ENCODE measurements at places on chromosomes 3 and 15.

GRCh38 chr3:87311309-87311708 is 34.9 kb upstream of the POU1F1 start:
- no peaks in the 10 kb centered on the region for H3K36me3 ChIP-seq
- no peaks in the 10 kb centered on the region for H3K4me1 ChIP-seq
- no peaks in the 10 kb centered on the region for H3K27me3 ChIP-seq
- no peak overlapping the region for H3K4me3 ChIP-seq
- H3K27ac ChIP-seq = no peak overlapping the region

DNA sequence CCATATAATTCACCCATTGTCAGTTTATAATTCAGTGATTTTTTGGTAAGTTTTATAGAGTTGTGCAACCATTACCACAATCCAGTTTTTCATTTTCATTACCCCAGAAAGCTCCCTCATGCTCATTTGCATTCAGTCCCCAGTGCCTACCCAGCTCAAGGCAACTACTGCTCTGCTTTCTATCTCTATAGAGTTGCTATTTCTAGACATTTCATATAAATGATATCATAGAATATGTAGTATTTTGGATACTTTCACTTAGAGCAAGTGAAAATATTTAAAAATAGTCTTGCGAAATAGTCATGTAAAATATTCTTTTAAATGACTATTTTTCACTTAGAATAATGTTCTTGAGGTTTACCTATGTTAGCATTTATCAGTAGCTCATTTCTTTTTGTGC is 42.1 kb downstream of the ZNF654 start:
- DNase-seq = no peak
- no peaks in the 10 kb centered on the region for H3K36me3 ChIP-seq
- no peak overlapping the region for H3K4me3 ChIP-seq
- no peak overlapping the region for H3K27ac ChIP-seq

DNA sequence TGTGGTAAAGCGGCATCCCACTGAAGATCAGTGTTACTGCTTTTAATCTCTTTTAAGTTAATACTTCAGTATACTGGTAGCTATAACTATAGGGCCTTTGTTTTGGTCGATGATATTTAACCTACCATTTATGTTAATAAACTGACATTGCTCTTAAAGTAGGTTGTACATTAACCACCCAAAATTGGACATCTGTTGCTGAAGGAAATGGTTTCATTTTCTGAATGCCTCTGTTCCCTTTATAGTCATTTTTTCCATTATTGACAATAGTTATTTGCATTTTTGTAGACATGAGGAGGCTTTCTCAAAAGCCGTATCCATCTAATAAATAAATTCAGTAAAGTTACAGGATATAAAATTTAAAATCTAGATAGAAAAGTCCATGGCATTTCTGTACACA is 252.4 kb upstream of the UBE2E1 start:
- no peak overlapping the region for H3K27ac ChIP-seq
- no peaks in the 10 kb centered on the region for H3K27me3 ChIP-seq
- no peak overlapping the region for H3K4me3 ChIP-seq

GRCh38 chr3:37145611-37146010 is 28.8 kb downstream of the LRRFIP2 start:
- DNase-seq = no peak
- peak overlapping the region; percentile 51 for H3K27ac ChIP-seq
- H3K36me3 ChIP-seq = peaks cover 44% of the 10 kb centered on the region
- no peaks in the 10 kb centered on the region for H3K27me3 ChIP-seq
- no peak overlapping the region for H3K4me3 ChIP-seq

DNA sequence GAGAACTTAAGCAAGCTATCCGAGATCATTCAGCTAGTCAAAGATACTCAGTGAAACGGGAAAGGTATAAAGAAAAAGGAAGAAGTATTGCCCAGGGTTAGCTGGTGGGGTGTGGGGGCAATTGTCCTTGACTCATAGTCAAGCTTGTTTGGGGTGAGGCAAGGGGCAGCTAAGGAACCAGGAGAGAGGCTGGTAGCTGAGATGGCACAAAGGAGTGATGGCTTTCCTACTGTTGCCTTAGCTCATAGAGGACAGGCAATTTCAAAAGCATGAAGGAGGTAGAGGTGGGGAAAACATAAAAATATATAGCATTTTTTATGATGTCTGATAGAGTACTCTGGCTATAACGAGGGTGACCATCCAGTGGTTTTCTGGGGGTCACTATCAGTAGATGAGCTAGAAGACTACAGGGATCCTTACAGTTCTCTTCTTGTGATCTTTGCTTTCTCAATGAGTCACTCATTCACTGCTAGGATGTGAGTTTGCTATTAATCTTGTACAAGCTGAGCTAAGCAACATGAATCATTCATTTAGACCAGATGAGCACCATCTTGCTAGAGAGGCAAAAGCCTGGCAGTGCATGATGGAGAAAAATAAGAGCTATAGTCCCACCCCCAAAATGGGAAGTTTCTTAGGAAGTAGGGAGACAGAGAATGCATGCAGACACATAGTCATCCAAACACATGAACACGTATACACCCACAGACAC is 207.1 kb upstream of the PFN2 start:
- no peak overlapping the region for H3K27ac ChIP-seq
- no peak for DNase-seq
- no peaks in the 10 kb centered on the region for H3K27me3 ChIP-seq
- H3K4me3 ChIP-seq = no peak overlapping the region
- H3K36me3 ChIP-seq = no peaks in the 10 kb centered on the region

DNA sequence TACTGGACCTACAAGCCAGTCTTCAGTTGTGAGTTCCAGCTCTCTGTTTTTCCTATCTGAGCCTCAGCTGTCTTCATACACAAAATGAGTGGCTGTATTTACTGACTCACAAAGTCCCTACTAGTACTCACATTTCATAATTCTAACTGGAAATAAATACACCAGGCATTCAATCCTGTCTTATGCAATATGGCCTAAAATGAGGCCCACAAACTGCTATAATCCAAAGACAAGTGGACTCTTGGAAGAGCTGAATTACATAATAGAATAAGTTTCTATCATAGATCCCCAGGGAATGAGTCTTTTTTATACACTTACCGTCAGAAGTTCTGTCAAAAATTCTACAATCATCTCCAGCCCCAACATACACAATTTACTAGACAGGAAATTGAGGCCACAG is 211.9 kb downstream of the LRRN1 start:
- no peaks in the 10 kb centered on the region for H3K4me1 ChIP-seq
- no peak for DNase-seq
- no peak overlapping the region for H3K4me3 ChIP-seq

GRCh38 chr3:10725067-10725466 is 91.0 kb upstream of the SLC6A11 start:
- no peak overlapping the region for H3K4me3 ChIP-seq
- H3K27me3 ChIP-seq = no peaks in the 10 kb centered on the region
- H3K36me3 ChIP-seq = no peaks in the 10 kb centered on the region
- H3K4me1 ChIP-seq = no peaks in the 10 kb centered on the region

GRCh38 chr15:66477011-66477410 is 20.6 kb downstream of the SNAPC5 start:
- H3K4me1 ChIP-seq = peaks cover 4% of the 10 kb centered on the region
- H3K27ac ChIP-seq = no peak overlapping the region
- no peaks in the 10 kb centered on the region for H3K27me3 ChIP-seq
- H3K4me3 ChIP-seq = no peak overlapping the region

GRCh38 chr15:51623386-51623938 is 891 bp upstream of the DMXL2 start:
- H3K27ac ChIP-seq = no peak overlapping the region
- no peak for DNase-seq
- no peaks in the 10 kb centered on the region for H3K36me3 ChIP-seq
- peak overlapping the region; percentile 90 for H3K4me3 ChIP-seq
- H3K4me1 ChIP-seq = no peaks in the 10 kb centered on the region

- H3K27ac ChIP-seq = no peak overlapping the region
- no peaks in the 10 kb centered on the region for H3K36me3 ChIP-seq
Observed at GRCh38 chr3:143326983-143327778, 207.6 kb downstream of the CHST2 start.

GRCh38 chr15:99437315-99438223 is 128.2 kb upstream of the MEF2A start:
- no peak for DNase-seq
- H3K4me1 ChIP-seq = peaks cover 25% of the 10 kb centered on the region
- H3K27ac ChIP-seq = peak overlapping the region; percentile 25

- no peaks in the 10 kb centered on the region for H3K27me3 ChIP-seq
- H3K27ac ChIP-seq = no peak overlapping the region
- H3K4me3 ChIP-seq = no peak overlapping the region
- H3K4me1 ChIP-seq = peaks cover 33% of the 10 kb centered on the region
- H3K36me3 ChIP-seq = no peaks in the 10 kb centered on the region
- no peak for DNase-seq
Observed at GRCh38 chr3:24149032-24149431, 203.9 kb downstream of the NR1D2 start.

GRCh38 chr15:79380755-79381497 is 51.2 kb upstream of the MINAR1 start:
- H3K4me3 ChIP-seq = no peak overlapping the region
- no peaks in the 10 kb centered on the region for H3K4me1 ChIP-seq
- DNase-seq = peak; percentile 69
- H3K27me3 ChIP-seq = no peaks in the 10 kb centered on the region
- no peak overlapping the region for H3K27ac ChIP-seq

DNA sequence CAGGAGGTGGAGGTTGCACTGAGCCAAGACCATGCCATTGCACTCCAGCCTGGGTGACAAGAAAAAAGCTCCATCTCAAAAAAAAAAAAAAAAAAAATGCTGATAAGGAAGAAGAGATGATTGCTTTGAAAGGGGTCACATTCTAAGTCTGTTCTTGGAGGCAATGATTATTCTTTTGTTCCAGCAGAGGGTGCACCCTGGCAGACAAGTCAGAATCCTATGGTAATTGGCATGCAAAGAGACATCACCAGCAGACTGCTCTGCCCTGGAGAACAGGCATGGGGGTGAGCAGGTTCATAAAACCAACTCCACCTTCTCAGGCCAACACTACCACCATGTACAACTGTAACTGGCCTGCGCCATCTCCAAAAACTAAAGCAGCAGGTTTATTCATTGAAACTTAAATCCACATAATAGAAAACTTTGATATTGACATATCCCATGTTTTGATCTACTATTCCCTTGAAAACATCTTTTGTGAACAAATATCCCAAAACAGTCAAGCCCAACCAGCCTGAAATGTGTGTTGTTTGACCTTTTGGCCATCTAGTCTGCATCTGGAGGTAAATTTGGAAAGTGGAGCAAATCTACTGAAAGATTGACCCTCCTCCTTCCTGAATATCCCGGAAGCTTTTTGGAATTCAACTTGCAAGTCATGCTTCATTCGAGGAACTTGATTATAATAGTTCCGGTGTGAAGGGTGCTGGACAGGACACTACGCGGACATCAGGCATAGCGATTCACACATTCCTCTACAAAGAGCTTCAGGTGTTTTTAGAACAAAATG is 100.3 kb downstream of the MECOM start:
- H3K36me3 ChIP-seq = no peaks in the 10 kb centered on the region
- no peak overlapping the region for H3K27ac ChIP-seq
- no peaks in the 10 kb centered on the region for H3K27me3 ChIP-seq
- no peak overlapping the region for H3K4me3 ChIP-seq

GRCh38 chr3:42098171-42098570 is 7.0 kb downstream of the TRAK1 start:
- H3K27me3 ChIP-seq = no peaks in the 10 kb centered on the region
- peak overlapping the region; percentile 64 for H3K27ac ChIP-seq
- H3K4me1 ChIP-seq = peaks cover 66% of the 10 kb centered on the region
- no peaks in the 10 kb centered on the region for H3K36me3 ChIP-seq
- DNase-seq = no peak

- no peaks in the 10 kb centered on the region for H3K4me1 ChIP-seq
- DNase-seq = no peak
- no peaks in the 10 kb centered on the region for H3K27me3 ChIP-seq
- no peak overlapping the region for H3K27ac ChIP-seq
- no peak overlapping the region for H3K4me3 ChIP-seq
Observed at GRCh38 chr3:102573483-102574028, 138.7 kb downstream of the ZPLD1 start.

- no peaks in the 10 kb centered on the region for H3K27me3 ChIP-seq
- H3K4me3 ChIP-seq = no peak overlapping the region
- no peak overlapping the region for H3K27ac ChIP-seq
- DNase-seq = no peak
- H3K4me1 ChIP-seq = no peaks in the 10 kb centered on the region
Observed at GRCh38 chr15:26103002-26103404, 239.9 kb upstream of the ATP10A start.

GRCh38 chr15:84847382-84847781 is 30.2 kb downstream of the ALPK3 start:
- no peaks in the 10 kb centered on the region for H3K27me3 ChIP-seq
- DNase-seq = no peak
- H3K36me3 ChIP-seq = peaks cover 13% of the 10 kb centered on the region

- H3K36me3 ChIP-seq = no peaks in the 10 kb centered on the region
- H3K4me3 ChIP-seq = no peak overlapping the region
- no peak for DNase-seq
- no peaks in the 10 kb centered on the region for H3K27me3 ChIP-seq
- H3K27ac ChIP-seq = no peak overlapping the region
Observed at GRCh38 chr3:68771681-68772080, 160.7 kb downstream of the TAFA4 start.

DNA sequence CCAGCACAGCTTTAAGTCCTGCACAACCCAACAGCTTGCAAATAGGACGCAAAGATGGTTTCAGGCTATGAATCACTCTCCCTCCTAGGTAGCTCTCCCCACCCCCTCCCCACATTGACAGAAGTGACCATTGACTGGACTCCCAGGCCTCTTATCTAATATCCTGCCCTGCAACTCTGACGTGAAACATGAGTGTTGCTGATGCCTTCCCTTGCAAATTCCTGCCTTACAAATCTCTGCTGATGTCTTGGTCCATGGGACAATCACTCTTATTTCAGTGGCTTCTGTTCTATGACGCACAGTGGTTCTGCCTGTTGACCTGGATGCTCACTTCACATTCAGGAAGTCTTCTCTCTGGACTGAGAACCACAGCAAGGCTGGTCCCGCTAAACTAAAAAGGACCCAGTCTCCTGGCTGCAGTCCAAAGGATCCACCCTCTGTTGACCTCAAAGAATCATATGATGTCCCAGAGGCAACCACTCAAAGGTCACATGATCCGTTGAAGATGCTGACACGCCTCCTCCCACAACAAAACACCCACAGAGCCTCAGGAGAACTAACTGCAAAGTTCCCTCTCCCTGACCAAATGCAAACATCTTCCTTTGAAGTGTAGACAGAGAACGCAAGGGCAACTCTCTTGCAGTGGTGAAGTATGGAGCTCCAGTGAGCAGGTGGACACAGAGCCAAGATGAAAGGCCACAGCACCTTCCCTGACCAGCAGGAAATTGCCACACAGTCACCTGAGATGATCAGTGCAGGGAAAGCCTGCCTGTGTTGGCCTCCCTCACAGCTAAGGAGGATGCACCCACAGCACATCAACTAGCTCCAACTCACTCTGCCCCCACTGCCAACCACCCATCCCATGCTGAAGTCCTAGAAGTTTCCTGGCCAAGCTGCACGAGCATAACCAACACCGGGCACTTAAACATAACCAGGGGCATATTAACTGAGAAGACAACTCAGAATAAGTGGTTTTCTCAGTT is 112.3 kb downstream of the ADAMTS17 start:
- no peaks in the 10 kb centered on the region for H3K27me3 ChIP-seq
- H3K27ac ChIP-seq = no peak overlapping the region
- no peaks in the 10 kb centered on the region for H3K4me1 ChIP-seq

DNA sequence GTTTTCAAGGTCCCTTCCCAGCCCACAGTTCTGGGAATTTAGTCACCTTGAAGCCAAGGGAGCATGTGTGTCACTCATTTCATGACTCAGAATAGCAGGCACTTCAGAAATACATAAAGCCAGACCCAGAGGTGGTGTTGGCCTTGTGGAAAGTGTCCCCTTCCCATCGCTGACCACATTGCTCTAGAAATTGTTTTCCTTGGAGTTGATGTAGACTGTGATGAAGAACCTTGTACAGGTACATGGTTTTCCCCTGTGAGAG is 158.8 kb downstream of the SLCO3A1 start:
- no peaks in the 10 kb centered on the region for H3K36me3 ChIP-seq
- H3K27ac ChIP-seq = no peak overlapping the region
- no peak overlapping the region for H3K4me3 ChIP-seq
- no peak for DNase-seq

Measured in psoas muscle (tissue), 8 donors.